ENCODE measurements at places on chromosomes 7 and 10. TPM values are rescaled to one million over a fixed set of nuclear protein-coding genes. Genes with fewer than 3 reads are reported as not detected.

Gene ZCCHC24
- 1.7 TPM for total RNA-seq

Gene TAS2R5
- total RNA-seq = 3.6 TPM

Gene SEMA3A
- 0.10 TPM for total RNA-seq

Gene SUN3
- not detected for total RNA-seq

Gene NPY4R2
- total RNA-seq = not detected

Gene ZNF425
- 2.7 TPM for total RNA-seq

Gene UTF1
- not detected for total RNA-seq

Gene HOXA7
- total RNA-seq = not detected

Gene GPR85
- not detected for total RNA-seq

Gene PLEKHA8
- 11.9 TPM for total RNA-seq

Gene CPA5
- 14.7 TPM for total RNA-seq

Gene DDIT4
- total RNA-seq = 23.8 TPM

Gene GPRIN2
- total RNA-seq = not detected

Gene CXCL12
- total RNA-seq = not detected

Gene PIK3CG
- 32.9 TPM for total RNA-seq

Gene GSTO2
- total RNA-seq = 1.4 TPM

Gene PNLIP
- total RNA-seq = not detected

Gene FXYD4
- total RNA-seq = not detected

Gene PRLHR
- total RNA-seq = not detected

Gene LRRD1
- total RNA-seq = not detected

Gene SFRP4
- not detected for total RNA-seq

Gene CFAP43
- total RNA-seq = 0.16 TPM

Gene PLPP4
- total RNA-seq = not detected

Gene GNAT3
- not detected for total RNA-seq

Gene CLEC5A
- 0.31 TPM for total RNA-seq

Gene CDK6
- total RNA-seq = 12.4 TPM

Gene PAPOLB
- not detected for total RNA-seq

Gene PRR15
- not detected for total RNA-seq

Gene OR2A42
- total RNA-seq = 0.16 TPM

Gene LRRN3
- 332 TPM for total RNA-seq

Gene GIMAP4
- 381 TPM for total RNA-seq

Gene MYH16
- total RNA-seq = not detected

Gene FFAR4
- total RNA-seq = not detected

Gene ZNF503
- total RNA-seq = 0.11 TPM

Gene PHYHIPL
- total RNA-seq = not detected

Gene FAM131B
- 1.2 TPM for total RNA-seq

Gene CNNM1
- total RNA-seq = 0.55 TPM

Gene TYW1B
- 7.0 TPM for total RNA-seq

Gene RGS10
- total RNA-seq = 251 TPM

Gene ZNF804B
- total RNA-seq = not detected

Gene DOCK4
- 0.88 TPM for total RNA-seq

Gene PDZD7
- total RNA-seq = 1.4 TPM

Gene PDSS1
- 5.4 TPM for total RNA-seq

Gene TMEM236
- total RNA-seq = 0.36 TPM

Gene ATOH7
- total RNA-seq = not detected

Gene OPN1SW
- total RNA-seq = not detected

Gene CDHR1
- total RNA-seq = 0.29 TPM

Gene TFAM
- total RNA-seq = 61.4 TPM

Gene OR2A1
- total RNA-seq = not detected

Gene SPDYE1
- total RNA-seq = not detected

Gene RBM48
- 45.7 TPM for total RNA-seq

Measured in naive thymus-derived CD8-positive, alpha-beta T cell (primary cell).